ENCODE measurements at places on chromosomes 12 and 14. TPM values are rescaled to one million over a fixed set of nuclear protein-coding genes. Genes with fewer than 3 reads are reported as not detected.

GRCh38 chr12:110548678-110549077 lies 34.4 kb downstream of the PPTC7 start:
- no peak for DNase-seq

- peak; percentile 11 for DNase-seq
These were observed 40.1 kb upstream of the AMN start for GRCh38 chr14:102882226-102882906.

- DNase-seq = no peak
These were observed 142.5 kb downstream of the TMX1 start for GRCh38 chr14:51382506-51382905.

DNA sequence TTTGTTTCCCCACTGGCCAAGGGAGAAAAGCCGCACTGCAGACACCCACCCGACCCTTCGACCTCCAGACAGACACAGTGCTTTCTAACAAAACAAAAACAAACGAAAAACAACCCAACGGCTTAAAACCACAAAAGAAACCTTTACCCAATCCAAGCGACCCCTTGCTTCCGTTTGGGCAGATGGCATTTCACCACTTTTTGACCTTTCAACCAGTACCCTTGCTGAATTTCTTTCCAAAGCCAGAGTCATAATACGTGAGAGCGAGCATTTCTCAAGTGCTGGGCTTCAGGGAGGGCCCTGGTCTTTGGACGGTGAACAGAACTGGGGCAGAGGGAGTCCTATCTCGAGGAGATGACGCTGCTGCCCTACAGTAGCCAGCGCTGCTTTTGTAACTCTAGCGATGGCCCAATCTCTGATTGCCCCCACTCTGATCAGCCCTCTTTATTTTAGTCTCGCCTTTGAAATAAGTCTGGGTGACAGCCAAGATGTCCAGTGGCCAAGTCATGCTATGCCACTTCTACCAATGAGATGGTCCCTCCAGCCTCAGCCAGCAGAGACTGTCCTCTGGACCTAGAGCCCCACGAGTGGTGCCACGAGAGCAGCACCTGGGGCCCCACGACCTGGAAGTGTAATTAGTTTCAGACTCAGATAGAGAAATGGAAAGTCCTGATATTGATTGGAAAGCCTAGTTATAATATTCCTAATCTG lies 21.9 kb upstream of the ADIPOR2 start:
- peak; percentile 27 for DNase-seq

- no peak for DNase-seq
These were observed 427.4 kb upstream of the FLRT2 start for GRCh38 chr14:85102591-85102990.

DNA sequence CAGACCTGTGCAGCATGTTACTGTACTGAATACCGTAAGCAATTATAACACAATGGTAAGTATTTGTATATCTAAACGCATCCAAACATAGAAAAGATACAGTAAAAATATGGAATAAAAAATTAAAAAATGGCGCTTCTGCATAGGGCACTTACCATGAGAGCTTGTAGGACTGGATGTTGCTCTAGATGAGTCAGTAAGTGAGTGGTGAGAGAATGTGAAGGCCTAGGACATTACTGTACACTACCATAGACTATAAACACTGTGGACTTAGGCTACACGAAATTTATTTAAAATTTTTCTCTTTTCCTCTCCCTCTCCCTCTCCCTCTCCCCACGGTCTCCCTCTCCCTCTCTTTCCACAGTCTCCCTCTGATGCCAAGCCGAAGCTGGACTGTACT lies 194.5 kb upstream of the CDKN3 start:
- no peak for DNase-seq

GRCh38 chr14:46058964-46059563 lies 592.5 kb downstream of the RPL10L start:
- DNase-seq = no peak

DNA sequence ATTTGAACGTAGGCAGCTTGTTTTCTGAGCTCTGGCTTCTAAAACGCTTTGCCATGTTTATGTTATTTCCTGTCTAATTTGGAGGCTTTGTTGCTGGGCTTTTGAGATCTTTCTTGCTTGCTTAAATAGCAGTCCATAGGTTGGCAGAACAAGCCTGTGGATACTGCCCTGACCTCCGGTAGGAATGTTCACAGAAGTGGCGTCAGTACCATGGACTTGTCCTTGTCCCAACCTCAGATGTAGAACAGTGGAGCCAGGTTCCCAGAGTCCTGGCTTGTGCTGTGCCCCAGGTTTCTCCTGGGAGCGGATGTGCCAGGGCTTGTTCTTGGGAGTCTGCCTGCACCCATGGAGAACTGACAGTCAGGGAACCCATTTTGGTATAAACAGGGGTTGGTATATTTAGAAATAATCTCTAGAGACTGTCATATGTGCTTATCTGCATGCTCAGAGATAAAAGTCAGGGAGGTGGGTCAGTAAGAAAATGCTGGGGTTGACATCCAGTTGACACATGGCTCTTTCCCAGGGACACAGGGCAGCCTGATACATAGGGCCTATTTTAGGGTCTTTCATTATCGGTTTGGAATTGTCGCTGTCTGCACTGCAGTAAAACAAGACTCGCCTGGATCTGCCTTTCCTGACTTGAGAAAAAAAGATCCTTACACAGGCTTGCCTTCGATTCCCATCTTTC lies 22.9 kb downstream of the CACNA1C start:
- no peak for DNase-seq

DNA sequence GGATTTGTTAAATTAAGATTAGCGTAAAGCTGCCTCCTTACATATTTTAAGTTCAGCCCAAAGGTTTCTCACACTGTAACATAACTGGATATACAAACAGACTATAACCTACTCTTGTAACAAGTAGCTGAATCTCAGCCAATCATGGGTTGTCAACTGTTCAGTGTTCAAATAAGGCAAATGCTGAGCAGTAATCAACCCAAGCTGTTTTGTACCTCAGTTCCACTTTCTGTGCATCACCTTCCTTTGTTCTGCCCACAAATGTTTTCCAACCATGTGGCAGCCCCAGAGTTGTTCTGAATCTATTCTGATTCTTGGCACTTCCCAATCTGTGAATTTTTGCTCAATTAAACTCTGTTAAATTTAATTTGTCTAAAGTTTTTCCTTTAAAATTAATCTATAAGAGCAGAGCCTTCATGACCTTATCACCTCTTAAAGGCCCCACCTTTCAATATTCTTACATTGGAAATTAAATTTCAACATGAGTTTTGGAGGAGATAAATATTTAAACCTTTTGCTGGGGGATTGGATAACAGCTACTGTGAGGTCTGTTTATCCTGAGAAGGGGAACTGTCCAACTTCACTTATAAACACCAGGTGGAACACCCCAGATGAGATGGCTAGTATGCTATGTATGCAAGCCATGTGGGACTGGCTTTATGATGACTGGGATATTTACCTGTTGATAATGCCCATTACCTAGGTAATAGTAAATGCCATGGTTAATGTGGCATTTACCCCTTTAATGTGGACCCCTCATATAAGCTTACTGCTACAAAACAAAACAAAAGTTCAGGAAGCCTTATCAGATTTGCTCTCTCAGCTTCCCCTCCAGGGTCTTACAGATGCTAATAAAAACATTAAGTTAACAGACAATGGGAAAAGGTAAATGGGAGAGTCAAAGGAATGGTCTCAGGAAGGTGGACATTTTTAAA lies 42.2 kb upstream of the ARID2 start:
- no peak for DNase-seq

PARP11 gene
- total RNA-seq = 3.8 TPM

DNA sequence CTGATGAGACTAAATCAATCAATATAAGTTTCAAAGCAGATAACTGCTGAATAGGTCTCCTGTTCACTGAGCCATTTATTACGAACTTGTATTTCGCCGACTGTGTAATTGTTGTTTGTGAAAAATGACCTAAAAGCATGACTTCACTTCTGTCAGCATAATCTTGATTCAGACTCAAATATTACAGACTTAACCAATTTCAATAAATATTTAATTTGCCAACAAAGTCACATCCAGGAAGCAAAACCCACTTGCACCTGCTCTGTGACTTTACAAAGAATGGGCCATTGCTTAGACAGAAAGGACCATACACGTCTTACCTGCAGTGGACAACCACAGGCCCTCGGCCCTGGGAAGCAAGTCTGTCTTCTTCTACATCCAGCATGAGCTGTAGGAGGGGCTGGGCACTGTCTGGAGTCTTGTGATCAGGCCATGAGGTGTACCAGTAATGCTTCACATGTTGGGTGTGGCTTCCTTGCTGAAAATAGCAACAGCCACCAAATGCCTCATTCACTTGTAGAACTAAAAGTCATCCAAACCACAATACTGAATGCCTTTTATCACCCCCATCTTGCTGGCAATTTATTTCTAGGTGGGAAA lies 23.5 kb upstream of the PTPRB start:
- DNase-seq = peak; percentile 81

NT5DC3 gene
- 15.6 TPM for total RNA-seq

DNA sequence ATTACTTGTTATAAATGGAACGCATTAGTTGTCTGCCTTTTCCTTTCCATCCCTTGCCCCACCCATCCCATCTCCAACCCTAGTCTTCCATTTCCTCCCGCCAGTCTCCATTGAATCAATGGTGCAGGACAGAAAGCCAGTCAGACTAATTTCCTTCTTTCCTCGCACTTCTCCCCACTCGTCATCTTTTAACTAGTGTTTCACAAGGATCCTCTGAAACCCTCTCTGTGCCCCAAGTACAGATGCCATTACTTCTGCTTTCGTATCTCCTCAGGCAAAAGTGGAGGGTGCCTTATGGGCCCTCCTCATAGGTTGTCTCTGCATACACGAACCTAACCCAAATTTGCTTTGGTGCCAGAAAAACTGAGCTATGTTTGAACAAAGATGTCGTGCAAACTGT lies 4.2 kb downstream of the DAZAP2 start:
- no peak for DNase-seq

DNA sequence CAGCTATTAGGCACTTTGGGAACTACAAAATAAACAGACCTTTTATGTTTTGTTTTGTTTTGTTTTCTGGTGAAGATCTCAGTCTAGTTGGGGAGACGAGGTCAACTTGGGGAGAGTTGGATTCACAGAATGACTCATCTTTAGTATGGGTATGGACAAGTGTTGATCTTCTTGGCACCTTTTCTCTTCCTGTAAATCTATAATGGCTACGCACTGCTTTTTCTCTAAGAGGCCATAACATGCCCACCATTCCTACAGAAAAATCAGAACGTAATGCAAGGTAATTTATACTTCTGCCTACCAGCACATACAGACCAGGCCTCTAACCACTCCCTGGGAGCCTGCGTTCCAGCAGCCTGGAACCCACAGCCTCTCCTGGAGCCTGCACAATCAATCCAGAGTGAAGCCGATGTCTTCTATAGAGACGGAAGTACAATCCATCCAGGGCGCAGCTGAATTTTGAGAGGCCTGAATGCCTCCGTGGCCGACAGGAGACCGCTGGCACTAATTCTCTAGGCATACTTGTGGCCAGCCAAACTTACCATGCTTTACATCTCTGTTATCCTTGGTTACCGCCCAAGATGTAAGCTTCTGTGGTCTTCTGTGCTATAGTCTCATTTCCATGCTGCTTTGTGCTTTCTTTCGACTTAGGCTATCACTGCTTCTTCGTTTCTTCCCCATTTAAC lies 717 bp downstream of the PPHLN1 start:
- DNase-seq = peak; percentile 23

DTX1 gene
- total RNA-seq = 0.11 TPM

SOAT2 gene
- total RNA-seq = not detected

DNA sequence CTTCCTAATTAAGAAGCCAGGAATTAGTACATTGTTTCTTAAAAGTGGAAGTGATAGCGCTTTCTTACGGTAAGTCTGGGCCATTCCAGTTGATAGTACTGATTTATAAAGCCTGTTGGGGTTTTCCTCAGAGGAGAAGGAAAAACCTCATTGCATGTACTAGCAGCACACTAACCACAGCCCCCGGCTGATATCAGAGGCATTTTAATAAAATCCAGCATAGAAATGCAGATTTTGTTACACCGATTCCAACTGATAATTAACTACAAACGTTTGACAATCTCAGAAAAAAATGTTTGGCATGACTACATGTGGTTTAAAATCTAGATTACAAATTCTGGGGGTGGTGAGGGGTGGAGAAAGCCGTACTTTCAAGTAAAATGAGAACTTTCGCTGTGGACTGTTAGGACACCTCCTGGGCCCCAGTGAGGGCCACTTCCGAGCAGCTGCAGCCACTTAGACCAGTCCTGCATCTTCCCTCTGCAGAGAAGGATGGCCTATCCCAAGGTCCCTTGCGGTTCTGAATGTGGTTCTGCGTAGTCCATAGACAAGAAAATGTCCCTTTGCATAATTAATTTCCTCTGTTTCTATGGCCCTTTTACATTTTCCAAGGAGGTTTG lies 374.4 kb downstream of the NUAK1 start:
- no peak for DNase-seq

- no peak for DNase-seq
These were observed 123.7 kb downstream of the IGF1 start for GRCh38 chr12:102356690-102357089.

DNA sequence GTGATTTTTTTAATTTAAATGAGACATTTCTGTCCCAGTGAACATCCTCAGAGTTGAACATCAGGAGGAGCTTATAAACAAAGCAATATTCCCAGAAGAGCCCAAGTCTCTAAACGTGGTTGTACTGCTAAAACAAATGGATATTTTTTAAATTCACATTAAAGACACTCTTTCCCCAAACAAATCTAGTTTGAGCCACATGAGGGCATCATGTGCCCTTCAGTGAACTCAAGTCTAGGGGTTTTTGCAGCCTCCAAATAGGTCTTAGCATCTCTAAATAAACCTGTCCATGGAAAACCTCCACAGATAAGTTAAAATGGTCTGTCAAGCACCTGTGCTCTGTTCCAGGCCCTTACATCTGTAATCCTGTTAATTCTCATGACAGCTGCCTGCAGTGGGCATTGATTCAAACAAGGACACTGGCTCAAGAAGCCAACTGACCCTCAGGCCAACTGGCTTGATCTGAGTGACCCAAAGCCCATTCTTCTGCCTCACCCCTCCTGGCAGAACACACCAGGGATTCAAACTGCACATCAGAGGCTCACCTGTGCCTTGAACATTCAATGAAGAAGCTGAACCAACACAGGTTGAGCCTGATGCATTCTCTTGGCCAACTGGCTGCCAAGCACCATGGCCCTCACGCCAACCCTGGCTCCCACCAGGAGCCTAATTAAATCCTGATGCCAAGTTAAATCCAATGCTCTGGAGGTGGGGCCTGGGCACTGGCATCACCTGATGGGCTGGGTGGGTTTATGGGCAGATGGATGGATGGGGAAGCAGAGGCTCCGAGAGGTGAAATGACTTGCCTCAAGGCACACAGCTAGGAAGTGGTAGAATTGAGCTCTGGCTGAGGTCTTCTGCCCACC lies 8.6 kb downstream of the ISCU start:
- peak; percentile 62 for DNase-seq

DNA sequence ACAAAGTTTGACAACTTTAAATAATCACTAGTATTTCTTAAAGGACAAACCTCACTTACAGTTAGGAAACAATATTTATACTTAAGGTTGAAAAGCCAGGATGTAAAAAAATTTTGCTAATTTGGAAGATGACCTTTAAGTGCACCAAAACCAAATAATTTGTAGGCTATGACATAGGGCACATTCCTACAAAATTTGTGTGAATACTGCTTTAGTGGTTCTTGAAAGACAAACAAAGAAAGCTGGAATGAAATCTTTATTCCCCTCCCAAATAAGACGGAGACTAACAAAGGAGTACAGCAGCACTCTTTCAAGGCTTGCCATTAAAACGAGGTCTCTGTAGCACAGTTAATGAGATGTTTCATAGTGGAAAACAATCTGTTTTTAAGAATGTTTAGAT lies 45.6 kb downstream of the MSRB3 start:
- DNase-seq = no peak

GRCh38 chr12:97375310-97375709 lies 87.3 kb upstream of the RMST start:
- no peak for DNase-seq
